Ovary (tissue), 10 donors: ENCODE measurements at places on chromosomes 1 and 21. TPM values are rescaled to one million over a fixed set of nuclear protein-coding genes. Genes with fewer than 3 reads are reported as not detected.

DNA sequence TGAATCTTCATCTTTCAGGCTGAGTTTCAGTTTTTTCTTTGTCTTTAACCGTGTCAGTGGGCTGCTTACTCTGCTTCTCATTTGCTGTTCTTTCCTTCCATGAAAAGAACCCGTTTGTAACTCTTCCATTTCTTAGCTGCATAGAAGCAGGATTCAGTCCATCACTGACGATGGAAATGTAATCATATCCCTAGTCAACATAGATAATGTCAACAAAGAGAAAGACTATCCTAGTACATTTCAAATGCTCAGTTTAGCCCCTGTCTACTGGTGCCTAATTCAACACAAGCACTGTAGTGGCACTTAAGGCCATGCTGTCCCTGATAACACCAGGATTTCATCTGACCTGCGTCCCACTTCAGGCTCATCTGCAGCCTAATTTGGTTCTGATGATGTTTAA lies 376 bp downstream of the GBP1 start:
- H3K36me3 ChIP-seq = no peaks in the 10 kb centered on the region
- DNase-seq = no peak
- H3K27me3 ChIP-seq = no peaks in the 10 kb centered on the region
- H3K4me3 ChIP-seq = peak overlapping the region; percentile 45

- H3K36me3 ChIP-seq = no peaks in the 10 kb centered on the region
- no peaks in the 10 kb centered on the region for H3K27me3 ChIP-seq
- H3K4me1 ChIP-seq = no peaks in the 10 kb centered on the region
These were observed 258.6 kb upstream of the TMEM51 start for GRCh38 chr1:14894811-14895560.

BCAN gene
- 0.11 TPM for polyA plus RNA-seq

COL11A1 gene
- polyA plus RNA-seq = 2.4 TPM

GRCh38 chr1:24878045-24878444 lies 52.0 kb downstream of the RUNX3 start:
- no peaks in the 10 kb centered on the region for H3K4me1 ChIP-seq
- H3K27ac ChIP-seq = no peak overlapping the region
- H3K36me3 ChIP-seq = no peaks in the 10 kb centered on the region
- H3K27me3 ChIP-seq = no peaks in the 10 kb centered on the region
- no peak overlapping the region for H3K4me3 ChIP-seq

DNA sequence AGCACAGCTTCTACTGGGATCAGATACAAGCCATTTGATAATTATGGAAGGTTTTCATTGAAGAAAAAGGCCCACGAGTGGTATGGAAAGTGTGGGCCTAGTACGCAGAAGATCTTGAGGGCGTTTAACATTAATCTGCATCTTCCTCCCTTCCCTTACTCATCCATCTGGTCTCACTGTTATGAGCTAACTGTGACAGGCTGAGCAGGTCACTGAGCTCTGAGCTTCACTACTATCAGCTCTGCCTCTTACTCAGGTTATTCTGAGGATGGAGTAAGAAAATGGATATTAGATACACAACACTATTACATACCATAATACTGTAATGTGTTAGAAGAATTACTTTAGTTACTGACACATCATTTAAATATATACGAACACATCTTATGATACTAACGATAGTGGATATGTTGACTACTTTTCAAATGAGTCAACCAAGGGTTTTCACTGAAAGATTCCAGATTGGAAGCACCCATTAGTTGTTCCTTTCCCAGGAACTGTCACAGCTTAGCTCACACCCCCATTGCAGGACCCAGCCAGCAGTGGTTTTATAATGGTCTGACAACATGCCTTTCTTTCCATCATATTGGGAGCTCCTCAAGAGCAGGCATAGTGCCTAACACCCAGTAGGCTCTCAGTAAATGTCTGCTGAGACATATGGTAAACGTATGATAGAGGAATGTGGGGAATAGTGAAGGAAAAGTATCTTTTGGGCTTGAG lies 97.8 kb upstream of the C8B start:
- no peak overlapping the region for H3K27ac ChIP-seq
- H3K4me1 ChIP-seq = no peaks in the 10 kb centered on the region
- DNase-seq = no peak
- no peak overlapping the region for H3K4me3 ChIP-seq
- H3K36me3 ChIP-seq = no peaks in the 10 kb centered on the region
- H3K27me3 ChIP-seq = no peaks in the 10 kb centered on the region

GRCh38 chr1:184507604-184508280 lies 120.9 kb downstream of the C1orf21 start:
- no peaks in the 10 kb centered on the region for H3K27me3 ChIP-seq
- no peak overlapping the region for H3K4me3 ChIP-seq

- H3K36me3 ChIP-seq = no peaks in the 10 kb centered on the region
- H3K27me3 ChIP-seq = no peaks in the 10 kb centered on the region
- no peak overlapping the region for H3K27ac ChIP-seq
- no peaks in the 10 kb centered on the region for H3K4me1 ChIP-seq
- DNase-seq = no peak
These were observed 271.1 kb downstream of the PTPRC start for GRCh38 chr1:198909973-198910372.

- H3K4me1 ChIP-seq = peaks cover 1% of the 10 kb centered on the region
- no peak for DNase-seq
- no peaks in the 10 kb centered on the region for H3K36me3 ChIP-seq
- no peak overlapping the region for H3K4me3 ChIP-seq
- no peak overlapping the region for H3K27ac ChIP-seq
These were observed 1.1 kb upstream of the TTC39A start for GRCh38 chr1:51331206-51332100.

DNA sequence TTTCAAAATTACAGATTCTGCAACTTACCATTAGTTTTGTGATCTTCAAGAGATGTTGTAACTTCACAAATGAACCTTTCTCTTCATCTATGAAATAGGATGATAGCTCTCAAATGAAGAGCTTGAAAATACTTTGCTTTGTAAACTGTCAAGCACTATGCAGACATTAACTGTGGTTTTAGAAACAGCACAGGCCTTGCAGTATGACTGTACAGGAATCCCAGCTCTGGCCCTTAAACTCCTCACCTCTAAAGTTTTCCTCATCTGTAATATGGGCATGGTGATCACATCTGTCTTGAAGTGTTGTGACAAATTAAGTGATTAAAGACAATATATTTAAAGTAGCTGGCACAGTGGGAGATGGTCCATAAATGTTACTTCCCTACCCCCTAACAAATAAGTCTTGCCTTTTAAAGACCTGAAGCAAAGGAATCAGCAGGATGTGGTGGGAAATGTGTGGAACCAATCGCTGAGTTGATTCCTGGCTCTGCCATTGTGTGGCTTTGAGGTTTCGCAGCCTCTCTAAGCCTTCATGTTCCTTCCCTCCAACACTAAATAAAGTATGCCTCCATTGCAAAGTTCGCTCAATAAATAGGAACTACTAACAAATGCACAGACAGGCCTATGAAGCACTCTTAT lies 5.5 kb upstream of the PTP4A2 start:
- H3K27me3 ChIP-seq = no peaks in the 10 kb centered on the region
- peak overlapping the region; percentile 51 for H3K4me3 ChIP-seq
- H3K27ac ChIP-seq = peak overlapping the region; percentile 96

GRCh38 chr1:145845144-145845513 lies 301 bp upstream of the NUDT17 start:
- H3K4me3 ChIP-seq = peak overlapping the region; percentile 58
- no peaks in the 10 kb centered on the region for H3K36me3 ChIP-seq
- peak overlapping the region; percentile 18 for H3K27ac ChIP-seq
- peaks cover 7% of the 10 kb centered on the region for H3K4me1 ChIP-seq
- DNase-seq = no peak

DNA sequence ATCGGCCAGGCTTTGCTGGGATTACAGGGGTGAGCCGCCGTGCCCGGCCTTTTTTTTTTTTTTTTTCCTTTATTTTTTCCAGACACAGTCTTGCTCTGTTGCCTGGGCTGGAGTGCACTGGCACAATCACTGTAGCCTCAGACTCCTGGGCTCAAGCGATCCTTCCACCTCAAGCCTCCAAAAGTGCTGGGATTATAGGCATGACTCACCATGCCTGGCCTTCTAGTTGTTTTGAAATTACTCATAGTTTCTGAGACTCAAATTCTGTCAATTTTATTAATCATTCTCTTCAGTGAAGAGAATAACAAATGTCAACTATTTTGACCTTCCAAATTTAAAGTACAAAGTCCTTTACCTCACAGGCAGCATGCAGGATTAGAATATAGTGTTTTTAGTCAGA lies 374.5 kb downstream of the PLA2G4A start:
- H3K4me3 ChIP-seq = no peak overlapping the region
- no peaks in the 10 kb centered on the region for H3K27me3 ChIP-seq
- no peak overlapping the region for H3K27ac ChIP-seq
- DNase-seq = no peak
